Dorsolateral prefrontal cortex (tissue), 122 donors: ENCODE measurements at places on chromosomes 5 and 9. TPM values are rescaled to one million over a fixed set of nuclear protein-coding genes. Genes with fewer than 3 reads are reported as not detected.

DNA sequence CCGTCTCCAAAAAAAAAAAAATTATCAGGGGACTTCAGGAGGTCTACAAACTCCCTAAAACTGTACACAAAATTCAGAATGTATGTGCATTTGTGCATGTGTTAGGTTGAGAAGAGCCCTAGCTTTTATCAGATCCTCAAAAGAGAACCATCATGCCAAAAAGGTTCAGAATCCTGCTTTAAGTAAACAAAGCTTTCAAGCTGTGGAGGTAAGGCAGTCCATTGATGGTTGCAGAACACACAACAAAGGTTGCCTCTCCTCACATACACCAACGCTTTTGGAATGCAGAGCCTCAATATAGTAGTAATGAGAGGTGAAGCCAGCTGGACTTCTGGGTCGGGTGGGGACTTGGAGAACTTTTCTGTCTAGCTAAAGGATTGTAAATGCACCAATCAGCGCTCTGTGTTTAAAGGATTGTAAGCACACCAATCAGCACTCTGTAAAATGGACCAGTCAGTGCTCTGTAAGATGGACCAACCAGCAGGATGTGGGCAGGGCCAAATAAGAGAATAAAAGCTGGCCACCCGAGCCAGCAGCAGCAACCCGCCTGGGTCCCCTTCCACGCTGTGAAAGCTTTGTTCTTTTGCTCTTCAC, 57.9 kb upstream of the RNF38 start:
- DNase-seq: no peak

DNA sequence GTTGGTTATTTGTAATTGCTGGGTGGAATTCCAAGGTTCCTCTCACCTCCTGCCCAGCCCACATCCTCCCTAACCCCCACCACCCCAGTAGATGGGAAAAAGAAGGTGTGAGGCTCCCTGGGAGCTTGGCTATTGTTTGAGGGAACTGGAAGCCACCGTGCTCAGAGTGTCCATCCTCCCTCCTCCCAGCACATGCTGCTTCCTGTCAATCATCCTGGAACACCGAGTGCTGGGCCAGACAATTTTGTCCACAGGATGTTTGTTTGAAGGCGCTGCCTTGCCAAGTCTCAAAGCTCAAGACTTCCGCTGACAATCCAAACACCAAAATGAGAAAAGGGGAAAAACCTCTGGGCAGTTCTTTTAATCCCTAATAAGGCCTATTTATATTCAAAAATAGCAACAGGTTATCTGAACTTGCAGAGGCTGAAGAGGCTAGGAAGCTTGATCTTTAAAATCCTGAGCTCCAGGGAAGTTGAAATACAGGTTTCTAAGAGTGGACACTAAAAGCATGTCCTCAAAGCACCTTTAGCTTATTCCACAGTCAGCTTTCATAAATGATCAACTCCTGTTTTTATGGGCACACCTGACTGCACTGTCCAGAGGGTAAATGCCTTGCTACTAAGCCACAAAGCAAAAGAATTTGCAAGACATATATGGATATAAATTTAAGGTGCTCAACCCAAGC, 286.7 kb downstream of the NFIB start:
- no peak for DNase-seq

DNA sequence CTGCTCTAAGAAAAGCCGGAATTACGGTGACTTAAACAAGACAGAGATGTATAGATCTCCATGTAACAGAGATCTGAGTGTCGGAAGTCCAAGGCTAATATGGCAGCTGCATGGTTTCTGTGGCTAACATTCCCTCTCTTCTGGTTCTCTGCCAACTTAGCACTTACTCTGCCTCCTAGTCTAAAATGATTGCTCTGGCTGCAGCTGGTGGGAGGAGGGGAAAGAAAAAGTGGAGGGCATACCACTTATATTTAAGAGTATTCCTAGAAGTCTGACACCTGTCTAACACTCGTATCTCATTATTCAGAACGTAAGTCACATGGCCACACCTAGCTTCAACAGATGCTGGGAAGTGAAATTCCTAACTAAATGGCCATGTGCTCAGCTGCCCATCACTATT, 551.5 kb upstream of the TLE4 start:
- DNase-seq: no peak

HMHB1 gene
- total RNA-seq: not detected

- DNase-seq: no peak
Observed at GRCh38 chr5:169065400-169065799, 235.5 kb downstream of the SLIT3 start.

GRCh38 chr5:53667621-53668020, 107.2 kb downstream of the NDUFS4 start:
- no peak for DNase-seq

AQP3 gene
- total RNA-seq: 1.0 TPM

DNA sequence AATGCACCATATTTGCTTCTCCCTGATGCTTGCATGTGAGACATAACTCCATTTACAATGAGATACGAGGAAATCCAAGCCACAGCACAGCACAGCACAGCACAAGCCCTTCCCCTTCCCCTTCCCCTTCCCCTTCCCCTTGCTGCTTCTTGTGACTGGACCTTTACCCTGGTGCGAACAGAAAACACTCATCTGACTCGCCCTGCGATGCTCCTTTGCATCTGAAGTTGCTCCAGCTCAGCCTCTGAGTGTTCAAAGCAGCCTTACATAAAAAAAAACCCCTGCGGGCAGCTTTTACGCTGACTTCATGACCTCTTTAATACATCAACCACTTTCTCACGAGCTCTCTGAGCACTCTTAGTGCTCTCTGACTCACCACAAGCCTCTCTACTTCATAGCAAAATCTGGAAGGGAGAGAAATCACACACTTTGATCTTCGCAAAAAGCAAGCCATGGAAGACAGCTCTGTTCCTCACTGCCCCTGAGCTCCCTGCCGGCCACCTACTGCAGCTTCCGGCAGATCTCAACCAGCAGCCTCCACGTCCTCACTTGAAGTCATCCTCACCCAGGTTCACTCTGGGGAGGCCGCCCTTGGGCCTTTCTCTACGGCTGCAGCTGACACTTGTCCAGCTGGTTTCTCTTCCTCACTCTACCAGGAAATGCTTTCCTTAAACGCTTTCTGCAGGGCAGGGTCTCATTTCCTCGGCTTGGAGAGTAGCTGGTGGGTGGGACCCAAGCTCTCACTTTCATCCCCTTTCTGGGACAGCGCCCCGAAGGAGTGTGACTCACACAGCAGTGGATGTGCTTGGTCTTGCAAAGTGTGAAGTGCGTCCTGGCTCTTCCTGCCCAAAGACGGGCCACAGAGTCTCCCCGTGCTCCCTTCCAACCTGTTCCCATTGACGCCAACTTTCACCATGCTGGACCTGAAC, 5.3 kb downstream of the SLC34A1 start:
- DNase-seq: no peak

CDHR2 gene
- total RNA-seq: 4.2 TPM

FST gene
- 1.7 TPM for total RNA-seq

GRCh38 chr5:172493461-172493860, 39.1 kb upstream of the SH3PXD2B start:
- DNase-seq: no peak

GHR gene
- total RNA-seq: 5.5 TPM

DNA sequence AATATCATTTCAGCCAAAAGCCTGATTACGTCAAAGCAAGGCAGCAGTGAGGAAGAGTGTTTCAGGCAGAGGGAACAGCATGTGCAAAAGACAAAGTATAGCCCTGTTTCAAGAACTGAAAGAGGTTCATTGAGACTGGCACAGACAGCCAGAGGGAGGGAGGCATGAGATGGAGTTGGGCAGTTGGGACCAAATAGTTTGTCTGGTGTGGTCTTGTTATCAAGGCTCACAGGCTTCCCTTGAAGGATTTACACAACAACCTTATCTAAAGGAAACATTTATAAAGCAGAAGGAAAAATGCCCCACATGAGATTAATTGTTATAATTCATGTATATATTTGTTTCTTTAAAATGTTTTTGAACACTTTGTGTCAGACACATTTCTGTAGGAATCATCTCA, 253.3 kb downstream of the DMAC1 start:
- no peak for DNase-seq

TAF11L3 gene
- total RNA-seq: not detected

GRCh38 chr5:5598547-5599113, 176.2 kb downstream of the ICE1 start:
- no peak for DNase-seq

DNA sequence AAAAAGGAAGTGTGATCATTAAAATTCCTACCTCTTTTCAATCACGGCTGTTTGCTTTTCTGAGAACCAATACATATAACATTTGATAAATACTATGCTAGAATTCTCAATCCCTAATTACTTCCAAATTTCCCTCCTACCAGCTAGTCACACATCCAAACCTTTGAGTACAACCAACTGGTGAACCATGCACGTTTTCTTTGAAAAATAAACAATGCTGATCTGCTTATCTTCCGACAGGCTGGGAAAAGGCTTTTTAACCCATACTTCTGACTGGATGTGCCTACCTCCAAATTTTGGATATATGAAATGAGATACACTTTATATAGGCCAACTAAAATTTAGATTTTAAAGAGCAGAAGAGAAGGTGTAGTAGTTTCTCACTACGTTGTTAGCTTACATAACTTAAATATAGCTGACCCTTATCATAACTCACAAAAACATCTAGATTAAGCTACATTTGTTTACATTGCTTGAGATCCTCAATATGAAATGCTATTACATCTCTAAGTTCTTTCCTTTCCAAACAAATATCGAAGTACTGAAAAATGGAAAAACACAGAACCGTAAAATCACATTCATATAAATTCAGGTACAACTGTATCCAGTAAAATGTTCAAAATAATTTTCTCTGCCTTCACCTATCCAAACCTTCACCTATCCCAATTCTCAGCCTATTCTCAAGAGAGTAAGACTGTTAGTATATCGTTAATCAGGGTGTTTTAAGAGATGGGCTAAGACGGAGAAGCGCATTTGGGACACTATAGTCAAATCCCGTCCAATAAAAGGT, 2.1 kb downstream of the NR3C1 start:
- DNase-seq: no peak

GRCh38 chr5:149596712-149597111, 15.4 kb downstream of the ARHGEF37 start:
- DNase-seq: no peak

- DNase-seq: no peak
Observed at GRCh38 chr5:17912794-17913193, 278.5 kb downstream of the TAF11L14 start.

DNA sequence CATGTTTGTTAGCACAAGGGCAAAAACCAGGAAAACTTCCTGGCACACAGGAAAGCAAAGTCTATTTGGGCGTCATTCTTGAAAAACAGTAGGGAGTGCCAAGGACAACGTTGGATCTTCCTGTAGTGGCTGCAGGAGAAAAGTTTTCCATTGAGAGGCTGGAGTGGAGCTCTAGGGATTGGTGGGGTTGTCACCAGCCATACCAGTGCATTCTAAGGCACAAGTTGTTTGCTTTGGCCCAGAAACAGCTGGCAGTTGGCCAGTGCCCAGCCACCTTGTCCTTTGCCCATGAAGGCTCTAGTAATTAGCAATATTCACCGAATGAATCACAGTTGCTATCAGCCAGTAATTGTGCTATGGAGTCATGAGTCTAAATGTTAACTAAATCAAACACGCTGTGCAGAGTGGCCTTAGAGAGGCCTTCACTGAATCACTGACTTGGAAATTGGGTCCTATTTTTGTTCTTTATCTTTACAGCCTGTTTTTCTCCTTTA, 26.4 kb downstream of the TNFSF15 start:
- no peak for DNase-seq

GRCh38 chr5:25573691-25574090, 928.9 kb upstream of the CDH10 start:
- no peak for DNase-seq

ANKRD20A1 gene
- total RNA-seq: 75.6 TPM

LSM11 gene
- total RNA-seq: 13.8 TPM

DNA sequence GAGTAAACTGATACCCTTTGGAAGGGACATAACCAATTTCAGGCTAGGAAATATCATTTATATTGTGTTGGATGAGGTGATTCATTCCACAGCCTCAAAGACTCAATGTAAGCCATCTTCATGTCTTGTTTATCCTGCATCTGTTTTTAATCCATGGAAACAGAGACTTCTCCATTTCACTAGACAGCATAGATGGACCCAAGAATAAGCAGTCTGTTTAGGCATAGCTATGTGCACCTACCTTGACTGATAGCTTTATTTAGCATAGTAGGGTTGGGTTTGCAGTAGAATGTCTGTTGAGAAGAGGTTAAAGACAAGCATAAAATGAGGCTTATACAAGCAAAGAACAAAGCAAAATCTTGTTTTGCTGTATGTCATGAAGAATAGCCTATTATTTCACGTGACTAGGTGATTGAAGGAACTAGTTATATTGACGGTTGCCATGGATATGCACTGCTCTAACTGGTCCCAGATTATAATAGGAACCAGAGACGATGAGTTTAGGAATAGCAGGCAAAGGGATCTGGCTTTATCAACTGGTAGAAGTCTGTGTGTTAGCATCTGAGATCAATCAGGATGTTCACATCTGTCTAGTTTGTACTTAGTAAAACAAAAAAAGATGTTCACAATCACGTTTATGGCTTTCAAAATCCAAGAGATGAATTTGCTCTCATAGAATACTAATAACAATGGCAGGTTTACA, 154.8 kb upstream of the KLF9 start:
- no peak for DNase-seq

- no peak for DNase-seq
Observed at GRCh38 chr9:35515766-35516165, 25.9 kb downstream of the RUSC2 start.

PCDHGA5 gene
- total RNA-seq: 4.6 TPM

GRCh38 chr9:132156262-132156661, 5.6 kb upstream of the NTNG2 start:
- DNase-seq: no peak

CTSL gene
- 40.9 TPM for total RNA-seq

DNA sequence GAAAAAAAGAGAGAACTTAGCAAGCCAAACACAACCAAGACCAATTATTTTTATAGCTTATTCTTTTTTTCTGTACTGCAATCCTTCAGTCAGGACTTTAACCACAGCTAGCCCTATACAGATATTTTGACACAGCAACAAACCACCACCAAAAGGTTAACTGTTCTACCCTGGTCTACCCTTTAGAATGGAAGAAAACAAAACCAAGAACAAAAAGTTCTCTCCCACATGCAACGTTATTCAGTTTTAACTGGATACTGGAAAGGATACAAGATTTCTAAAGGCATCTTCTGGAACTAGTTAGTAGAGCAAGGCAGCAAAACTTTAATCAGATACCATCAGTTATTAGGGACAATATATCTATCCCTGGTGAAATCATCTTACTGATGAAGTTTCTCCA, 32.6 kb downstream of the ECPAS start:
- DNase-seq: no peak

FAM221B gene
- total RNA-seq: not detected

GRCh38 chr5:73906277-73906676, 280.3 kb downstream of the ARHGEF28 start:
- DNase-seq: no peak
